NCI-H345 (cell line): ENCODE measurements at places on chromosomes 7 and 10.
A peak's percentile ranks its signal among the peaks of the same experiment; 100 is the strongest.

DNA sequence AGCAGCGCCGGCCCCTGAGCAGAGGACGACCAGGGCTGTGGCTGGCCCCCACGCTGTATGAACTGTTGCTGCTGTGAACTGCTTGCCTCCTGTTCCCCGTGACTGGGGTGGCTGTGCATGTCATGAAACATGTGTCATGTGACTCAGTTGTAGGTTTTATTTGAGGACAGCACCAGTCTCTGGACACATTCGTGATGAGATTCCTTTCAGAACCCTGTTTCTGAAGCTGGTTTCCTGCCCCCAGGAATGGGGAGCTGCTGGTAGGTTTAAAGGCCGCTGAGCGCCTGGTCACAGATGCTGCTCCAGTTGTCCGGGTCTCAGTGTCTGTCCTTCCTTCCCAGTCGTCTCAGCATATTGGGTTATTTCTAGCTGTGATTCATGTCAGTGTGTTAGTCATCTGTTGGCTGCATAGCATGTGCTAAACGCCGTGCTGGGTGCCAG is 79.1 kb upstream of the PPIF start:
- no peak for DNase-seq

- no peak for DNase-seq
These were observed 34.9 kb upstream of the TMEM248 start for GRCh38 chr7:66886152-66886551.

GRCh38 chr7:39515534-39516228 is 50.5 kb upstream of the YAE1 start:
- no peak for DNase-seq

DNA sequence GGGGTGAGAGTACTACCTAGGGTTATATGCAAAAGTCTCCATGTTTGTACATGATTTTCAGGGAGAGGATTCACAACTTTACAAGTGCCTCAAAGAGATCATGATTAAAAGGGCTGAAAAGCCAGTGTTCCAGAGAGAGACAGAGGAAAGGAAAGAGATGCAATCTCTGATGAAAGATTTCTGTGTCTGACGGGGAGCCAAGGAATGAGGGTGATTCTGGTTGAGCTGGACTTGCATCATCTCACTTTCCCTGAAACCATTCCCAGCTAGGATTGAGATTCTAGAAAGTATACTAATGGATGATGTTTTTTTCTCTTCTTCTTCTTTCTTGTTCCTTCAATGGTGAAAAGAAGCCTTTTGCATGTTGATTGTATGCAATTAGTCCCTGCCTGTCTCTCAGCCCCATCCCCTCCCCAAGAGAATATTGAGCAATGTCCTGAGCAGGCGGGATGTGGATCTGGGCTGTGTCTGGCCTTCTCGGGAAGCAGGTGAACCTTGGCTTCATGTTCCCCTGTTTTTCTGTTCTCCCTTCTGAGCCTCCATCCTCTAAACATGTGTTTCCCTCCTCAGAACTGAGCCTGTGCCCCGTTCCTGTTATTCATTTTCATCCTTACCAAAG is 186.1 kb downstream of the ZNF365 start:
- no peak for DNase-seq

- no peak for DNase-seq
These were observed 8.9 kb downstream of the VSTM4 start for GRCh38 chr10:49106451-49106850.

DNA sequence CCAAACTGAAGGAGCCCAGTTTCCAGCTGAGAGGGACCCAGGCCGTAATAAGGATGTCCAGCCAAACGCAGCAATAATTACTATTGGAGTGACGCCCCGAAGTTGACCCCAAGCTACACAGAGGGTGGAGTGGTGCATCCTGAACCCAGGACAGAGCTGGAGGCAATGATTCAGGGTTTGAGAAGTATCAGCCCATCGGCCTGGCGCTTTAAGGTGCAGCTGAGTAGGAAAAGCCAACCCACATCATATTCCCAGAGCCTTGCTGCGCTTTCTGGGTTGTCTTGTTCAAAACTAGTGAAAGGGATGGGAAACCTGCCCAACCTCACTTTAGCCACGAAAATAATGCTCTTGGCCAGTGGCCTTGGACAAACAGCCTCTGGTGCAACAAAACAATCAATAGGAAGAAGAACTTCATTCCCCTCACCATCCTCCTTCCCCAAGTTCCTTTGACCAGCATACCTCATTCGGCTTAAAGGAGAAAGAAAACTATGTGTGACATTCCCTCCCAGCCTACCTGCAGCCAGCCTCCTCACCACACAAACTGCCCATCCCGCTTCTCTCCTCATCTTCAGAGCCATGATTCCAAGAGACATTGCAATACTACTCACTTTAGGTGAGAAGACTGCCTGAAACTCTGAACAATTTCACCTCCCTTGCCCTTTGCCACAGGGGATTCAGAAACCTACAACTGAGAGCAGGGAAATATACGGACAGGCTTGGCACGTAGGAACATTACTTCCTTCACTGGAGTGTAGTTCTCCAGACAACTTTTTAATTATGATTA is 217.2 kb upstream of the MKLN1 start:
- peak; percentile 22 for DNase-seq

DNA sequence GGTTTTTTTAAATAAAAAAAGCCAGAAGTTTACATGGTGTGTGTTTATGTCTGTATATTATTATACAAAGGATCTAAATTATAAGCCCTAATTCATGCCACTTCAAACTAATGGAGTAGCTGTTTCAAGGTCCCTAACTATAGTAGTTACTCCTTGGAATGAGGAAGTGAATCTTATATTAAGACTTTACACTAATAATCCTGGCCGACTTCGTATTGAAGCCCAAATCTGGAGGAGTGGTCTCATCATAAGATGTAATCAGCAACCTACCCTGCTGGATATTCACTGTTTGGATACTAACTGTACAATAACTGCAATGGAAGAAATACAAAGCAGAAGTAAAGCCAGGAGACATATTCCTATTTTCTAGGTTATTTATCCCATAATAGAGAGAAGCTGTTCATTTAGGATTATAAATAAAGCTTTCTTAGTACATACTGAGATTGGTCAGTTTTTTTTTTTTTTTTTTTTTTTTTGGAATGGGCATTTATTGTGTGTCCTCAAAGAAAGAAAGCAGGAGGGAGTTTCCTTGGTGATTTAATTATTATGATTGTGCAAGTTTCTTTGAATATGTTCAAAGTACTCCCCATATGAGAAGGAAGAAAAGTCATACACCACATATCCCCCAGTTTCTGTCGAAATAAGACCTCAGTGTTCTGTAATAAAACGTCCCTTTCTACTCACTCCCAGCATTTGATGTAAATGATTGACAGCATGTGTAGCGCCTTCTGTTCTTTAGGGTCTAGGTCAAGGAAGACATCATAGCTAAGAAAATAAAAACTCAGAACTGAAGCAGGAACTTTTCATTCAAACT is 397.8 kb downstream of the EXOC4 start:
- no peak for DNase-seq

DNA sequence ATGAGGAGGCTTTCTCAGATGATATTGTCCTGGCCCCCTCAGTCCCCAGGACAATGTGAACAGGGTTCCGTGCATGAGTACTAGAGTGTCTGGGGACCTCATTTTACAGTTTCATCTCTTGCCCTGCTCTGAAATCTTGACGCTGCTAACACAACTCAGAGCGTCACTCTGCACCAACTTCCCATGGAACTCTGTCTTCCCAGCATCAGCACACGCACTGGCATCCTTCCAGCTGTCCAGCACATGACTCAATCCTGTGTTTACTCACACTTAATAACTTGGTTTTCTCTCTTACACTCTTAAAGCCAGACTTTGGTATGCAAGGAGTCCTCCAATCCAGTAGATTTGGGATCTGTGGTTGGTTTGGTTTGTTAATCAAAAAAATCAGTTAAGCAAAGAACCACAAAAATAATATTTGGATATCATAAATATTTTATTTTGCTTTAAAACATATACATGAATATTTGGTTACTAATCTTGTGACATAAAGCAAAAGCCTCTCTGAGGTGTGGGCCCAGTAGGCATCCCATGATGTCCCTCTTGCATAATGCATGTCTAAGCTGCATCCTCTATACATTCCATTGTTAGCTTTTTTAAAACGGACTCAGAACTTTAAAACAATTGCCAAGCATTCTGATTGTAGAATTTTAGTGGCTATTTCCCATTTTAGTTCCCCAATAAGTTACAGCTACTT is 131.0 kb downstream of the CXCL12 start:
- no peak for DNase-seq

GRCh38 chr10:125629758-125630376 is 53.1 kb downstream of the TEX36 start:
- peak; percentile 43 for DNase-seq

DNA sequence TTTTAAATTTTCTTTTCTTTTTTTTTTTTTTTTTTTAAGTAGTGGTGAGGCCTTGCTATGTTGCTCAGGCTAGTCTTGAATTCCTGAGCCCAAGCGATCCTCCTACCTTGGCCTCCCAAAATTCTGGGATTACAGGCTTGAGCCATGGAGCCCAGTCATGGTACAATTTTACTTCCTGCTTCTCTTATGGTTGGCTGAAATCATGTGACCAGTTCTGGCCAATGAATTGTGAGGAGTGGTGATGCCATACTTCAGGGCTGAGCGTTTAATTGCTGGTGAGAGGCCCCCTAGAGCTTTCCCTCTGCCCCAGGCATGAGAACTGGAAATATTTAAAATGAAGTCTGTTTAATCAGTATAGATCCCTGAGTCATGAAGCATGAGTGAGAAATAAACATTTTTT is 22.2 kb upstream of the BAIAP2L1 start:
- DNase-seq = peak; percentile 15

DNA sequence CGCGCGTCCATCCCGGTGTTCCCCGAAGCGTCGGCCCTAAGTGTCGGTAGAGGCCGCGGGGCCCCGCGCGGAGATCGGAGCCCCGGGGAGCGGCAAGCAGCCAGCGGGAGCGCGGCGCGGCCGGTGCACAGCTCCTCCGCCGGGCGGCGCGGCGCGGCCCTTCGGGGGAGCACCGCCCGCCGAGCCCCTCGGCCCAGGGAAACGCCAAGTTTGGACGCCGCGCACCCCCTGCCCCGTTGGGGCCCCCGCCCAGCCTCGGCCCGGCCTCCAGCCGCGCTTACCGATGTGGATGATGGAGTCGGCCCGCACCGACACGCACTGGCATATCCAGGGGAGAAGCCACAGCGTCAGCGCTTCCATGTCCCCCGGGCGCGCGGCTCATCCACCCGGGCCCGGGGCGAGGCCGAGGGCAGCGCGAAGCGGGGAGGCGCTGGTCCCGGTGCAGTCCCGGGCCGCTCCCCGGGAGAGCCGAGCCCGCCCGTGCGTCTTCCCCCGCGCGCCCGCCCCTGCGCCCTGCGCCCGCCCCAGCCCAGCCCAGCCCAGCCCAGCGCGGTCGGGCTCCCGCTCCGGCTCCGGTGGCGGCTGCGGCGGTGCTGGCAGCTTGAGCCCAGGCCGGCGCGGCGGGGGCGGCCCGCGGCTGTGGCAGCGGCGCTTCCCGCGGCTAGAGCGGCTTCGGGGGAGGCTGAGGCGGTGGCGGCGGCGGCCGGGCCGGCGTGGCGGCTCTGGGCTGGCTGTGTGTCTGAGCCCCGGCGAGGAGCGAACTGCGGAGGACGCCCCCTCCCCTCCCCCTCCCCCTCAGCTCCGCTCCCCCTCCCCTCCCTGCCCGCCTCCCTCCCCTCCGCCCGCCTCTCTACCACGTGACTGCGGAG is at the start of gene GRID1:
GRID1 (minus strand) TSS at position 763 of the 869 bp plus-strand sequence.
- peak; percentile 53 for DNase-seq

DNA sequence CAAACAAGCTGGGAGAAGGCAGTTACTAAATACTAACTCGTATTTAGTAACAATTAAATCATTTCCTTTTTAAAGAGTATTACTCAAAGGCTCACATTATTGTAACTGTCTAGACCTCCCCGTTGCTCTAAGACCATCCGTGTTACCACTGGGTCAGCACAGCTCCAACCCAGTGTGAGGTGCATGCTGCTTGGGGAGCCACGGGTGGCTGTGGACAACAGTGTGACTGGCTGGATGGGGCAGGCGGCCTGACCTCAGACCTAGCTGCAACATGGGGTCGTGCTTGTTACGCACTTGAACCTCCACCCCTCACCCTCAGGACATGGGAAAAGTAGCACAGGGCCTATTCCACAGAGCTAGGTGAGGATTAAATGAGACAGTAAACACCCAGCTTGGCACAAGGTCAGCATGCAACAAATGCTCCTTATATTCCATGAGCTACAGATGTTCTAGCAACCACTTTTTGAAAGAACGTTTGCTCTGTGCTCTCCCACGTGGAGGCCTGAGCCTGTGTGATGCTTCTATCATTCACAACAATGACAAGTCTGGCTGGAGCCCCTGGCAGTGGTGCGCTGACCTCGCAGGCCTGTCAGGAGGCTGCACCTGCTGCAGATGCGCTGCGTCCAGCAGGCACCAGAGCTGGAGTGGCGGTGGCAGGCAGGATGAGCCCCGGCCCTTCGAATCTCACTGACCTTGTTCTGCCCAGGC is 135.7 kb downstream of the PKD1L1 start:
- DNase-seq = no peak

DNA sequence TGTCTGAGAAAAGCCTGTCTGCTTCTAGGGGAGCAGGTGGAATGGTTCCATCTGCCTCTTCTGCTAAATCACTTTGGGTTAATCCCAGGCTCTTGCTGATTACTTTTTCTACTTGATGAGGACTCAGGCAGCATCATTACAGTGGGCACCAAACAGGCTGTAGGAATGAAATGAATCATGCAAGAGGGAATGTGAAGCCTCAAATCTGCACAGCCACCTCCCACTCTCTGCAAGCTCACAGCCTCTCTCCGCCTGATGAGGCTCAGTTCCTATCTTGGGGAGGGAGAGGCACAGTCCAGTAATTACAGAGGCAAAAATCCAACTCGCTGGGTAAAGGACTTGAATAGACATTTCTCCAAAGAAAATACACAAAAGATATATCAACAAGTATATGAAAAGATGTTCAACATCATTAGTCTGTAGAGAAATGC is 34.0 kb downstream of the HSPA12A start:
- no peak for DNase-seq

DNA sequence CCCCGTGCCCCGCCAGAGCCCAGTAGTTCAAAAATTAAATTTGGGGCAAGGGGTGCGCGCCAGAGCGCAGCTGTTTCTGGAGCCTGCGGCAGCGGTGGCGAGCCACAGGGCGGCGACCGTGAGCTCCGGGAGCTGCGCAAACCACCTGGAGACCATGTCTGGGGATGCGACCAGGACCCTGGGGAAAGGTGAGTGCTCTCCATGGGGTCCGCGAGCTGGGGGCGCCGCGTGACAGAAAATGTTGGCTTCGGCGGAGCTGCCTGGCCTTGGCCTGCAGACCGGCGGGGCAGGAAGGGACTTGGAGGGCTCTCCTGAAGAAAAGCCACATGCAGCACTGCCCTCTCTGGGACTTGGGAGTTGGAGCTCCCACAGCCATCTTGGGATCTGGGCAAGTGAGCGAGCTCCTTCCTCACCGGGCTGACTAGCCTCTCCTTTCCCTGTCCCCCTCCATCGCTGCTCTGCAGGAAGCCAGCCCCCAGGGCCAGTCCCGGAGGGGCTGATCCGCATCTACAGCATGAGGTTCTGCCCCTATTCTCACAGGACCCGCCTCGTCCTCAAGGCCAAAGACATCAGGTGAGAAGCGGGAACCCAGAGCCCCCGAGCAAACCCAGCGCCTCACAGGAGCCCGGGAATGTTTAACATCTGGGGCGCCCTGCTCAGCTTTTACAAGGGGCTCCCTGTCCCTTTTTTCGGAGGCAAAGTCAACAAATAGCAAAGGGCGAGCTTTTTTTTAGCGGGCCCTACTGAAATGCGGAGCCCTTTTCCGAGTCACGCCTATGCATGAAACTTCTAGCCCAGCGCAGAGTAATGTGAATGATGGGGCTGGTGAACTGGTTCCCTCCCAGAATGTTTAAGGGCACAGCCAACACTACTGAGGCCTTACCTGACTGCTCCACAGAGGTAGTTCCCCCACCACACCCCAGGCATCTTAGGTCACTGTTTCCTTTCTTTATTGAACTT is 6.1 kb downstream of the GSTO2 start:
- DNase-seq = no peak
